Activated T-helper 1 cell treated with anti-CD3 and anti-CD28 coated beads, Interleukin-12 subunit alpha, Interleukin-12 subunit beta, Interleukin-2, Interleukin-4 antibody, amounts not matched to agents 30 ng/mL and 10 ng/mL and 1 ng/mL, durations not matched to agents 14 hours and 24 hours and 36 hours (primary cell): ENCODE measurements at places on chromosomes 2 and 18.

DNA sequence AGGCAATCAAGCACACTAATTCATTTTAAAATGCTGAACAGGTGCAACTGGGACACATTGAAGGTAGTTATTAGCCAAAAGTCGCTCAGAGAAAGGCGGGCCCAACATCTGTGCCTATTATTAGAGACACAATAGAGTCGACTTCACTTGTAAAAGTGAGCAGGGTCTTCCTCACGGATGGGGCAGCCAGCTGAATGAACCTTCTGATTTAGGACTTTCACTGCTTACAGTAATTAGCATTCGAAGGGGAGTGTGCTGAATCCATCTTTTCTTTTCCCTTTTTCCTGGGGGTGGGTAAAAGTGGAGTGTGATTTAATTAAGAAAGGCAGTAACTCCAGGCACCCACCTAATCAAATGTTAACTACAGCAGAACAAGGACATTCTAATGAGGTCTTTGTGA lies 677.7 kb downstream of the DCDC2C start:
- DNase-seq, result no peak

DNA sequence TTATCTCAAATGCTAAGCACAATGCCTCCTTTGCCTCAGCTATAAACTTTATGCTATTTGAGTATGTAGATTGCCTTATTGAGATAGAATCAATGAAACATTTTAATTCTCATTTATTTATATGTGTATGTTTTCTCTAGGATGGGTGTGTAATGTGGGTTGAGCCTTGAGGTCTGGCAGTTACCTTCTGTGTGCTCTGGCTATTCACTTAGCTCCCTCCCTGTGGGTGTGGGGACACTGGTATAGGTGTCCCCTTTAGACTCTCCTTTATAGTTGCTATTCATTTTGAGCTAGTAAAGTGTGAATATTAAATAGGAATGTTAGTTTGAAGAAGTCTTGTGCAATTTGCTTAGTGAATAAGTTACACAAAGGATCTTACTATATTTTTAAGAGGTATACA lies 1.8 kb downstream of the SLC9A4 start:
- no peak for DNase-seq

- DNase-seq, result no peak
Observed at GRCh38 chr2:183284606-183285005, 160.4 kb downstream of the NUP35 start.

DNA sequence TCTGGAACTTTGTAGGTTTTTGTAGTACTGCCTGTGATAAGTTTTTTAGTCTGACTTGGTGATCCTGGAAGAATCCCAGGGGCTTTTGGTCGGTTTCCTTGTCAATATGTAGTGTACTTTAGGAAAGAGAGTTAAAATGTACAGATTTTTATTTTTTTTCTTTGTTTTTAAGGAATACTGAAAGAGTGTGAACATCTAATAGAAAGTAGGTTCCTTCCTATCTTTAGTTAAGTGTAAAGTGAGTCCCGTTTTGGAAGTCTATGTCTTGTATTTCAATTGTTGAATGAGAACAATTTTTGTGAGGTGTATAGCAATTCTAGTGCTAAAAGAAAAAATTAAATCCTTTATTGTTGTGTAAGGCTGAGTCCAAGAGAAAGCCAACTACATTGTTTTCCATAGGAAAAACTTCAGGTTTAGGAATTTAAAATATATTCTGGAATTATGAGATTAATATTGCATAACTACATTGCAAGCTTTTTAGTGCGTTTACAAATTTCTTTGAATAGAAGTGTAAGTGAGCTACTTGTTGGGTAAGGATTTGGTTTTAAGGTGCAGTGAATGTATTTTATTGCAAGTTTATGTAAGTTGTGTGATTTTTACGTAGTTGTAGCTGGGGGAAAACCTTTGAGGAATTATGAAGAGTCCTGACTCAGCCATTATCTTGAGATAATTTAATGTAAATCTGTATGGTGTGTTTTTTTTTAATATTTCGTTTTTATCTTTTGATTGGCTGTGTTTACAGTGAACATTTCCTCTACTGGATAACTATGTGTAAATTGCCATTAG lies 1.7 kb downstream of the VAPA start:
- DNase-seq, result no peak

GRCh38 chr2:84729224-84729623 lies 151.7 kb downstream of the TRABD2A start:
- DNase-seq, result no peak

- no peak for DNase-seq
Observed at GRCh38 chr2:12819103-12819475, 102.4 kb downstream of the TRIB2 start.

DNA sequence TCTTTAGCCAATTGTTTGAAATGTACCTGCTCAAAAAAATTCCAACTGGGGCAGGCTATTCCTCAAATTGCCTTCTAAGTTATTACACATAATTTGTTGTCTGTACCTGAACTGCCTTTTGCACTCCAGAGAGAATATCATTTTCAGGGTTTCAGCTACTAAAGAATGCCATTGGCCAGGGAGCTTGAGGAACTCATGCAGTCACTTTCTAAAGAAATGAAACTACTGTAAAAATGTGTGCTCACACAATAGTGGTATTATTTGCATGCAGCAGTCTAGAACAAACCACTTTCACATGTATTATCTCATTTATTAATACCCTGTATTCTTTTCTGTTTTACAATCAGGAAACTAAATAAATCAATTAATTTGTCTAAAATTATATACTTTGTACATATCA lies 152.2 kb downstream of the PID1 start:
- DNase-seq, result no peak

DNA sequence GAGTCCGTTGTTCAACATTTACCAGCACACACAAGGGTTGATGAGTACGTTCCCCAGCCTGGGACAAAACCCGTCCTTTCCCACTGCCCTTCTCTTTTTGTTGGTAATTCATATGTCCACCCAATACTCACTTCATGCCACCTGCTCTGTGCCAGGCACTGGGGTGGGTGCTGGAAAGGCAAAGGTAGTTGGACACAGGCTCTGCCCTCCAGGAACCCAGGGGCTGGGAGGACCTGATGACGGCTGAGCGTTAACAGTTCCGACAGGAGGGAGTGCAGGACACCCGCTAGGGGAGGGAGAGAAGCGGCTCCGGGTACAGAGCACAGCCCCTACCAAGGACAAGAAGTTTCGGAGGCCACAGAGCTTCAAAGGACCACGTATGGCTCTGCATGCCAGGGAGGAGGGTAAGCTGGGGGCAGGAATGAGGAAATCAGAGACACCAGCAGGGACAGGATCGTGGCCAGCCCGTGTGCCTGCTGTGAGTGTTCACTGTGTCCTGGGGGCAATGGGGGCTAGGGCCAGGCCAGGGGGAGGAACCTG lies 134.1 kb upstream of the GPC1 start:
- DNase-seq, result no peak

DNA sequence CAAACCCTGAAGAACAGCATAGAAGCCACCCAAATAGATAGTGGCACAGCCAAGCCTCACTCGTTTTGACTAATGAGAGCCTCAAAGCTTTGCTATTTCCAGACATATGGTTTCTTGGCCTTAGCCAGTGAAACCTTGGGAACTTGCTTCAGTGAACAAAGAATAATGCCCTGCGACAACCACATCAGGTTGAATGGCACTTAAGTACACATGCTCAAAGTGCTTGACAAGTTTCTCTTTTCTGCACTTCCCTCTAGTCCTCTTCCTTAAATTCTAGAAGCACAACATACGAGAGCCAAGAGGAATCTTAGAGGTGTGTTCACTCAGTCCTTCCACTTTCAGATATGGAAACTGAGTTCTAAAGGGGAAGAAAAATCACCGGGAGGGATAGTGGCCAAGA lies 258.3 kb downstream of the HAUS1 start:
- DNase-seq, result no peak

DNA sequence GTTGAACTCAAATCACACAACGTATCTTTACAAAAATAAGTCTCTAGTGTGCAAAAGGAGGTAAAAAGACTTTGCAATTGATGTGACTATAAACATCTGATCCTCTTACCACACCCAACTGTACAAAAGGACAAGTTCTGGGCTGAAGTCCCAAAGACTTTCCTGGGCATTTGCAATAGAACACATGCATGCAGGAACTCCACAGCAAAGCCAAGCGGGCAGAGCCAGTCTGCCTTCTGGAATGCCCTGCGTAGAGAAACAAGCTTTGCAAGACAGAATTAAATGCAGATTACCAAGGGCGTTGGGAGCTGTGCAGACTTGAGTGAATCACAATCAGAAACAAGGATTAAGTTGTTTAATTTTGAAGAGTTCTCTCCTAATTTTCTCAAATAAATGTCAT lies 208.4 kb upstream of the ZNF521 start:
- no peak for DNase-seq

GRCh38 chr2:157967856-157968255 lies 91.7 kb upstream of the ACVR1 start:
- no peak for DNase-seq

DNA sequence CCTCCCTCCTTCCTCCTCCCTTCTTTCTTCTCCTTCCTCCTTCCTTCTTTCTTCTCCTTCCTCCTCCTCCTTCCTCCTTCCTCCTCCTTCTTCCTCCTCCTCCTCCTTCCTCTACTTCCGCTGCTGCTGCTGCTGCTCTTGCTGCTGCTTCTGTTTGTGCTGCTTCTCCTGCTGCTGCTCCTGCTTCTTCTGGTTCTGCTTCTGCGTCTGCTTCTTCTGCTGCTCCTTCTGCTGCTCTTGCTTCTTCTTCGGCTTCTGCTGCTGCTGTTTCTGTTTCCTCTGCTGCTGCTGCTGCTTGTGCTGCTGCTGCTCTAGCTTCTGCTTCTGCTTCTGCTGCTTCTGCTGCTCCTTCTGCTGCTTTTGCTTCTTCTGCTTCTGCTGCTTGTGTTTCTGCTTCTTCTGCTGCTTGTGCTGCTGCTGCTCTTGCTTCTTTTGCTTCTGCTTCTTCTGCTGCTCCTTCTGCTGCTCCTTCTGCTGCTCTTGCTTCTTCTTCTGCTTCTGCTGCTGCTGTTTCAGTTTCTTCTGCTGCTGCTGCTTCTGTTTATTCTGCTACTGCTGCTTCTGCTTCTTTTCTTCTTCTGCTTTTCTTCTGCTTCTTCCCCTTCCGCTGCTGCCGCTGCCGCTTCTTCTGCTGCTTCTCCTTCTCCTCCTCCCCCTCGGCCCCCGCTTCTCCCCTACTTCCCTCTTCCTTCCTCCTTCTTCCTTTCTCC lies 8.6 kb downstream of the SNRNP27 start:
- DNase-seq, result no peak

GRCh38 chr2:63632382-63632781 lies 43.6 kb downstream of the MDH1 start:
- DNase-seq, result no peak
